Effector memory CD4-positive, alpha-beta T cell (primary cell): ENCODE measurements at places on chromosomes 11 and 22.

DNA sequence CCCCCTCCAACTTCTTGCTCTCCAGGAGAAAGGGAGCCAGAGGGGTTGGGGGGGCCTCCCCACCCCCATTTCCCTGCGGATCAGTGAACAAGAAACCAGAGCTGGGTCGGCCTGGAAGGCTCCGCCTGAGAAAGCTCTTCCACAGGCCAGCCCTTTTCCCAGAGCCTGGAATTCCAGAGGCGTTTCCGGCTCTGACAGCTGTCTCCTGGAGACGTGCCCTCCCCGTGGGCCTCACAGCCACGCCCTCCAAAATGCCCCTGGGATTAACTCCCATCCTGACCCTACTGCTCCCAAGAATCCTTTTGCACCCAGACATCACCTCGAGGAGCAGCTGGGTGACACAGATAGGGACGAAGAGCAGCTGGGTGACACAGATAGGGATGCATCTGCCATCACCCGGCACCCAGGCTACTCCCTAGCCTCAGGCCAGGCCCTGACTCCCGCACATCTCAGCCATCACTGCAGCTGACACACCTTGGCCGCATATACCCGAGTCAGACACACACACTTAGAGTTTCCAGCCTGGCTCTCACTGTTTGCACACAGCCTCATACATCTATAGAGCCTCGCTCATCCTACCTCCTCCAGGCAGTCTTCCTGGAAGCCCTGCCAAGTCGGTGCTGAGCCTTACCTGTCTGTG is 7.6 kb upstream of the CDC42EP1 start:
- H3K27ac ChIP-seq: no peak overlapping the region
- H3K36me3 ChIP-seq: no peaks in the 10 kb centered on the region
- DNase-seq: no peak
- no peak overlapping the region for H3K4me3 ChIP-seq

GRCh38 chr11:66549696-66550095 is 3.0 kb downstream of the ACTN3 start:
- no peak for DNase-seq
- H3K4me3 ChIP-seq: no peak overlapping the region
- H3K4me1 ChIP-seq: peaks cover 12% of the 10 kb centered on the region

DNA sequence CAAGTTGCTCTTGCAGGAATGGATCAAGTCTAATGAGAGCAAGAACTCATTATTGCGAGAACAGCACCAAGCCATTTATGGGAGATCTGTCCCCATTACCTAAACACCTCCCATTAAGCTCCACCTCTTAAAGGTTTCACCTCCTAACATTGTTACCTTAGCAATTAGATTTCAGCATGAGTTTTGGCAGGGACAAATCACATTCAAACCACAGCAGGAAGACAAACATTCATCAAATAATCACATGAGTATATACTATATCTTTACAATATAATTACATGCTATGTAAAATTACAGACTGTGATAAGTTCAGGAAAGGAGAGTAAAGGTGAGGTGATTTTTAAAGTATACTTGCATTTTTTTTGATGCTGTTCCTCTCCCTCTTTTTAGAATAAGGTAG is 6.6 kb upstream of the TEAD1 start:
- H3K27me3 ChIP-seq: peaks cover 26% of the 10 kb centered on the region
- H3K36me3 ChIP-seq: no peaks in the 10 kb centered on the region
- no peak overlapping the region for H3K27ac ChIP-seq
- no peaks in the 10 kb centered on the region for H3K4me1 ChIP-seq

GRCh38 chr22:39994566-39995392 is at the start of gene FAM83F:
Gene FAM83F, plus strand, starts transcription at chr22:39994954. Its CDS starts 89 bp downstream, at chr22:39995043.
- H3K27ac ChIP-seq: no peak within 1 kb of the TSS
- H3K4me1 ChIP-seq: peaks cover 12% of the 10 kb centered on the region
- H3K4me3 ChIP-seq: peak within 1 kb of the TSS; percentile 32
- no peaks in the 10 kb centered on the region for H3K36me3 ChIP-seq

DNA sequence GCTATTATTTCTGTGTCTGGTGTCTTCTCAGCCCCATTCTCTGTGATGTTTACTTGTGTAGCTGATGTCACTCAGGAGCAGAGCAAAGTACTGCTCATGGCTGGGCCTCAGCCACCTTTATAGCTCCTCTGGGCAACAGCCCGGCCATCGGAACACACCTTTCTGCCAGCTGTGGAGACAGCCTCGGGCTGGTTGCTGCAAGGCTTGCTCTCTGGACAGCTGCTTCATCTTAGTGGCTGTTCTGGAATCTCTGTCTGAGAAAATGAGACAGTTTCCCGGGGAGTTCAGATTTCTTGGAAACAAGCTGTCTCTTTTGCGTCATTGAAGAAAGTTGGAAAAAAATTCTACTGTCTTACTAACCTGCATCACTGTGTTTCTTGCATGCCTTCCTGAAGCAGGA is 20.0 kb downstream of the THY1 start:
- DNase-seq: no peak
- no peaks in the 10 kb centered on the region for H3K36me3 ChIP-seq
- H3K4me3 ChIP-seq: no peak overlapping the region

DNA sequence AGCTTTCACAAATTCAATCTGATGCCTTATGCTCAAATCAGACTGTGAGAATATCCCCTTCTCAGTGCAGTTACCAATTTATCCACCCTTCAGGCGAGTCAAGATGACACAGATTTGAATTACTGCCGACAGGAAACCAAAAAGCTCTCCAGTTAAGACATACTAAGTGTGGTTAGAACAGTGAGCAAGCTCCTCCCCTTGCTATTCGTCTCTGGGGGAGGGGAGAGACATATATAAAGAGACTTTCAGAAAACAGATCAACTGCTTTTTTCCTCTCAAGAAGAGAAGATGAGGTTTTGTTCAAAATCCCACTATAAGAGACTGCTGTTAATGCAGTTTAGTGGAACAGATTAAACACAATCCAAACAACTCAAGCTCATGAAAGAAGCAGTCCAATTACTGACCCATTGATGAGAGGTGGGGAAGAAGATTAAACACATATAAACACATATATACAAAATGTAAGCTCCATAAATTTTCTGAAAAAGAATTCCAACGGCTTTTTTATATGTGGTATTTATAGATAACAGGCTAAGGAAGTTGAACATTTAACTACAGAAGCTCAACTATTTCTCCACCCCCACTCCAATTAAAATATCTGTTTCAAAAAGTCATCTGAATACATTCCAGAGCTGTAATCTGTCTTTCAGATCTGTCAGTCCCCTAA is 102.7 kb downstream of the MRTFA start:
- no peaks in the 10 kb centered on the region for H3K27me3 ChIP-seq
- peak overlapping the region; percentile 53 for H3K4me3 ChIP-seq
- peak overlapping the region; percentile 64 for H3K27ac ChIP-seq
- peak; percentile 32 for DNase-seq
- H3K36me3 ChIP-seq: no peaks in the 10 kb centered on the region

GRCh38 chr22:49740242-49740641 is 87.4 kb downstream of the BRD1 start:
- no peaks in the 10 kb centered on the region for H3K36me3 ChIP-seq
- no peak overlapping the region for H3K4me3 ChIP-seq
- no peak overlapping the region for H3K27ac ChIP-seq
- H3K4me1 ChIP-seq: no peaks in the 10 kb centered on the region

DNA sequence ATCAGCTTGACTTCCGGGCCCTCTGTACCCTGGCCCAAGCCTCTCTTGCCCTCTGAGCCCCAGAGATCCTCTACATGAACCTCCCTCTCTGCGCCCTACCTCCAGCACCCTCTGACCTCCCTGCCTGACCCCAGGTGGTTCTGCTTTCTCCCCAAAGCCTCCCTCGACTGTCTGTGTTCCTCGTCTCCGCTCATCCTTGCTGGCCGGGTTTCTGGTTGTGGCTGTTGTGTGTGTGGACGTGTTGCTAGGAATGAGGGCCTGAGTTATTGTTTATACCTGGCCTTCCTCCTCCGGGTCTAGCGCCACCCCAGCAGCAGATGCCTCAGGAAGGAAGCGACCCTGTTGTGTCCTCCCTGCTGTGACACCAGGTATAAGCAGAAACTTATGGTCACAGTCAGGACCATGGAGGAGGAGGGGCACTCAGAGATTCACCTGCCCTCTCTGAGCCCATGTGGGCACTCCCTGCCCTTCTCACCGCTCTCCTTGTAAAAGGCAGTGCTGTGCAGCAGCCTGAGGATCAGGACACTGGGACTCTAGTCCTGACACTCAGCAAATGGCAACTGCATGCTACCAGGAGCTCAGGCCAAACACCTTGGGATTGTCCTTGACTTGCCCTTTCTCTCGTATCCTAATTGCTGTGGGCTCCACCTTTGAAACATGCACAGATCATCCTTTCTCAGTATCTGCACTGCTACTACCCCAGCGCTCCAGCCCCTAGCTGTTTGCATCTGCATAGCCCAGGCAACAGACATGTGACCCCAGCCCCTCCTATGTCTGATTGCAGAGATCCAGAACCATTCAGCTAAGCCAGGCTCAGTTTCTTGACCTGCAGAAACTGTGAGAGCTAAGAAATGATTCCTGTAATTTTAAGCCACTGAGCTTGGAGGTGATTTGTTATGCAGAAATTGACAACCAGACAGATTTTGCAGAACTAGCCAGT is 140.1 kb downstream of the ST3GAL4 start:
- no peak overlapping the region for H3K27ac ChIP-seq
- H3K36me3 ChIP-seq: no peaks in the 10 kb centered on the region
- no peaks in the 10 kb centered on the region for H3K4me1 ChIP-seq
- no peaks in the 10 kb centered on the region for H3K27me3 ChIP-seq
- no peak overlapping the region for H3K4me3 ChIP-seq

- H3K36me3 ChIP-seq: no peaks in the 10 kb centered on the region
- peaks cover 39% of the 10 kb centered on the region for H3K4me1 ChIP-seq
- no peak for DNase-seq
- no peak overlapping the region for H3K27ac ChIP-seq
- no peaks in the 10 kb centered on the region for H3K27me3 ChIP-seq
- no peak overlapping the region for H3K4me3 ChIP-seq
These were observed 11.9 kb upstream of the TCF20 start for GRCh38 chr22:42282252-42282942.

DNA sequence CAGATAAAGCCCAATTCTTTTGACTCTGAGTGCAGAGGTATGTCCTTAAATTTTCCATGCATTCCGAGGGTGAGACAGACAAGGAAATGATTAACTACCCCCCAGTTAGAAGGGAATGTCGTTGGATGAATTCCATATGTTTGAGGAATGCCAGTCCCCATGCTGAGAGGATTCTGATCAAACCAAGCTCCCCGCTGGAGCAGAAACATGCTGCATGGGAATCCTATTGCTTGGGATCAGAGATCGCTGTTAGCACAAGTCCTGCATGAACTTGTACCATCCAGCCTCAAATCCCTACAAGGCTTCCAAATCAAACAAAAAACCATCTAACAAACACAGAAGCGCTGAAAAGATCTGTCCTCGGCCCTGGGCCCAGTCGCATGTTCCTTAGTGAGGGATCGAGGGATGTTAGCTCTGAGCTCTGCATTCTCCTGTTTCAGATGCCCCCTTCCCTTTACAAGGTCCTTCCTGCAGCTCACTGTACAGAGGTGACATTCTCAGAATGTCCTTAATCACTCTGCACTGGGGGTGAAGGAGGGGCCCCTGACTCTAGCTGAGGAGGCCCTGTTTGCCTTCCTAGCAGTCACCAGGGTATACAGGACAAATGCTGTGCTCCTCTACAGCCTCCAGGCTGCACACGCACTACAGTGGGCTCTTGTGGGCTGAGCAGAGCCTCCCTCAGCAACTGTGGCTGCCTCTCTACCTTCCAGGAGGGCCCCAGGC is 353.4 kb downstream of the TENM4 start:
- H3K27ac ChIP-seq: no peak overlapping the region
- no peak for DNase-seq
- H3K4me3 ChIP-seq: no peak overlapping the region

GRCh38 chr11:64245797-64246620 is 734 bp downstream of the PPP1R14B start:
- peak overlapping the region; percentile 63 for H3K4me3 ChIP-seq
- H3K27ac ChIP-seq: peak overlapping the region; percentile 66
- no peaks in the 10 kb centered on the region for H3K36me3 ChIP-seq
- no peaks in the 10 kb centered on the region for H3K27me3 ChIP-seq

DNA sequence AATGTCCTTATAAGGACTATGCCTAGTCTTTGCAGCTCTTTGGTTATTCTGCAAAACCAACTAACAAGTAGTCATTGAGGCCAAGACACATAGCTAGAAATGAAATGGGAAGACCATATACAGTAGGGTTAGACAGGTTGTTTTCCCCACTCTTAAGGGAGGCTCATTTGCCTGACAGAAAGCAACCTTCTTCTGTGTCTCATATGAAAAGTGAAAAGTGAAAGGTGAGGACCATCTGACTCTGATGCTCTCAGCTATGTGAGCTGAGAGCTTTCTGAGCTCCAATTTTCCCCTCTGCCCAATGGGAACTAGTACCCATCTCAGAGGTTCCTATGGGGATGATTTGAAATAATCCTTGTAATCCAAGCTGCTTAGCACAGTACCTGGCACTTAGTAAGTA is 142.0 kb upstream of the BDNF start:
- no peak for DNase-seq
- no peaks in the 10 kb centered on the region for H3K27me3 ChIP-seq
- H3K4me1 ChIP-seq: no peaks in the 10 kb centered on the region
- no peaks in the 10 kb centered on the region for H3K36me3 ChIP-seq

DNA sequence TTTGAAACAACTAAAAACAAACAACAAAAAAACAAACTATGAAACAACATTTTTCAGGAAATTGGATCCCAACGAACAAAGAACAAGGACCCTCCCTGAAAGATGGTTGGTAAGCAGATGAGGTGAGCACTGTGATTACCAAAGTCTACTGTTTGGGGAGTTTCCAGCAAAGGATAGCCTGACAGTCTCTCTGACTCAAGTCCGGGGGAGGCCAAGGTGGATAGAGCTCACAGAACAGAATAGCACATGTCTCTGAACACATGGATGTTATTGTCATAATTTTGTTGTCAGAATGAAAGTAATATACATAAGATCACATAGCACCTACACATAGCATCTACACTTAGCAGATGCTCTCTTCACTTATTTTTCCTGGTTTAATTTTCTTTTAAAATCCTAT is 501.3 kb upstream of the TENM4 start:
- H3K36me3 ChIP-seq: no peaks in the 10 kb centered on the region
- H3K27me3 ChIP-seq: no peaks in the 10 kb centered on the region
- H3K4me3 ChIP-seq: no peak overlapping the region
- no peak for DNase-seq
- no peaks in the 10 kb centered on the region for H3K4me1 ChIP-seq

DNA sequence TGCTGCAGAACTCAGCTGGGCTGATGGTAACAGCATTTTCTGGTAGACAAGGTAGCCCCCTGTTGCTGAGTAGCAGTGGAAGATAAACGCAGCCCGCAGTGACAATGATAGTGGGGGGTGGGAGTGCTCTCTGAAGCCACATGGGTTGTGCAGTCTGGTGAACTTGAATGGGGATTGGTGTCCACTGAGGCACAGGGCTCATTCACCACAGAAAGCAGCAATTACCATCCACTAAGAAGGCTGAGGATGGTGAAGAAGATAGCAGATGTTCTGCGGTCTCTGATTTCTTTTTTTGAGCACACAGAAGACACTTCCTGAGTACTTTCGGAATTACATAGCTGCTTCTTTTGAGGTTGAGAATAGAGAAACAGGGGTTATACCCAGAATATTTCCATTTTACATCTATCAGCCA is 150.3 kb downstream of the LRRC4C start:
- no peaks in the 10 kb centered on the region for H3K4me1 ChIP-seq
- no peak for DNase-seq
- no peak overlapping the region for H3K27ac ChIP-seq
- H3K4me3 ChIP-seq: no peak overlapping the region

GRCh38 chr11:126917531-126918204 is 82.9 kb downstream of the KIRREL3 start:
- DNase-seq: no peak
- no peaks in the 10 kb centered on the region for H3K27me3 ChIP-seq
- H3K36me3 ChIP-seq: no peaks in the 10 kb centered on the region
- H3K27ac ChIP-seq: no peak overlapping the region
- H3K4me3 ChIP-seq: no peak overlapping the region
- H3K4me1 ChIP-seq: no peaks in the 10 kb centered on the region
